ENCODE measurements at places on chromosomes 5 and 9.

DNA sequence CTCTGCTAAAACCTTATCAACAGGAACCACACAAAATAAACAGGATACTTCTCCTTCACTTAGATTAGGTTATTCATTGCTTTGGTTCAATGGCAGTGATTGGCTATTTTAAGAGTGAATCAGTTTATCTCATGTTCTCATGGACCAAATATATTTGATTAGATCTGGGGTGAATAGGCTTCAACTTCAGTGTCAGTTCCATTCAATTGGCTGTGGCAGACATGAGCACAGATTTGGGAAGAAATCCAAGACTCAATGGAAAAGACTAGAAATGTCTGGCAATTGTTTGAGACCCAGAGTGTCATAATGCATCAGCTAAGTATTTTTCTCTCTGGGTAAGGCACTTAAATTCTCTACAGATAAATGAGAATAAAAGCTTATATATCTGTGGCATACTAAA lies 37.1 kb downstream of the CDH18 start:
- DNase-seq, result no peak

DNA sequence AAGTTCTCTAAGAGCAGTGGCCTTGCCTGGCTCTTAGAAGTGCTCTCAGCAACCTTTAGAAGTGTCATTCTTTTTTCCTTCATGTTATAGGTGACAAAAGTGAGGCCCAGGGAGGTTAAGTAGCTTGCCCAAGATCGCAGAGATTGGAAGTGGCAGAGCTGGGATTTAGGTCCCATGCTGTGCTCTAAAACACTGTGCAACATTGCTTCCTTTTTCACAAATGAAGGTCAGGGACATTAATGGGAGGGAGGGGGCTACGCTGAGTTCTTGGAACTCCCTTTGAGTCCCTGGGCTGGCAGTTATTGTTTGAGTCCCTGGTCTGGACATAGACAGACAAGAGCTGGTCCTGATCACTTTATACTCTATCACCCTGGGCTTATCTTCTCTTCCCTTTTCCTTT lies 45.3 kb downstream of the PAM start:
- DNase-seq, result no peak

- no peak for DNase-seq
Measured at GRCh38 chr5:107306594-107306993, 364.1 kb downstream of the EFNA5 start.

DNA sequence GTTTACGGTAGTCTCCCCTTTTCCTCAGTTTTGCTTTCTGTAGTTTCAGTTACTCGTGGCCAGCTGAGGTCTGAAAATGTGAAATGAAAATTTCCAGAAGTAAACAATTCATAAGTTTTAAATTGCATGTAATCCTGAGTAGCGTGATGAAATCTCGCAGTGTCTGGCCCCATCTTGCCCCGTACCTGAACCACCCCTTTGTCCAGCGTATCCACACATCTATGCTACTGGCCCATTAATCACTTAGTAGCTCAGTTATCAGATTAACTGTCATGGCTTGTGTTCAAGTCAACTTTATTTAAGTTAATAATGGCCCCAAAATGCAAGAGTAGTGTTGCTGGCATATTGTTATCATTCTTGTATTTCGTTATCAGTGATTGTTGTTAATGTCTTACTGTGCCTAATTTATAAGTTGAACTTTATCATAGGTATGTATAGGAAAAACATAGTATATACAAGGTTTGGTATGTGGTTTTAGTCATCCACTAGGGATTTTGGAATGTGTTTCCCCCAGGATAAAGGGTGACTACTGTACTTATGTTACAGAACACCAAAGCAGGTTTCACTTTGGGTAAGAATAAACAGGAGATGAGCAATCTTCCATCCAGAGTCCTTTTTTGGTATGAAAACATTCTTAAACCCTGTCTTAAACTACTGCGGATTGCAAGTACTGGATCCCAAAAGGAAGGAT lies 118.4 kb upstream of the KCNN2 start:
- DNase-seq, result no peak

- no peak for DNase-seq
Measured at GRCh38 chr5:55852503-55852902, 1.3 kb downstream of the IL31RA start.

DNA sequence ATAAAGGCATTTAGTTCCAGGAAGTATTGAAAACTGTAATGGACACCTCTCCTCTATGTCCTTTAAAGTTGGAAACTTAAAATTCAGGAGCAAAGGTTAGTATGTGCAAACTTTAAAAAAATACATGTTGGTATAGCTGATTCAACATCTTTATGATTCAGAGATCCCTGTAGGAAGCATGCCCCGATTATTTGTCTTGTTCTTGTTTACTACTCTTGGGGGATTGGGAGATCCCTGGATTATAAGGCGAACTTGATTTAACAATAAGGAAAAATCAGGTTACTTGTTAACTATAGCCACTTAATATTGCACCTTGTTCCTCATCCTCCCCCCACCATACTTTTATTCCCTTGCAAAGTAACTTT lies 1.7 kb downstream of the F2RL1 start:
- DNase-seq, result no peak

GRCh38 chr5:84474126-84474525 lies 89.4 kb upstream of the EDIL3 start:
- DNase-seq, result no peak

DNA sequence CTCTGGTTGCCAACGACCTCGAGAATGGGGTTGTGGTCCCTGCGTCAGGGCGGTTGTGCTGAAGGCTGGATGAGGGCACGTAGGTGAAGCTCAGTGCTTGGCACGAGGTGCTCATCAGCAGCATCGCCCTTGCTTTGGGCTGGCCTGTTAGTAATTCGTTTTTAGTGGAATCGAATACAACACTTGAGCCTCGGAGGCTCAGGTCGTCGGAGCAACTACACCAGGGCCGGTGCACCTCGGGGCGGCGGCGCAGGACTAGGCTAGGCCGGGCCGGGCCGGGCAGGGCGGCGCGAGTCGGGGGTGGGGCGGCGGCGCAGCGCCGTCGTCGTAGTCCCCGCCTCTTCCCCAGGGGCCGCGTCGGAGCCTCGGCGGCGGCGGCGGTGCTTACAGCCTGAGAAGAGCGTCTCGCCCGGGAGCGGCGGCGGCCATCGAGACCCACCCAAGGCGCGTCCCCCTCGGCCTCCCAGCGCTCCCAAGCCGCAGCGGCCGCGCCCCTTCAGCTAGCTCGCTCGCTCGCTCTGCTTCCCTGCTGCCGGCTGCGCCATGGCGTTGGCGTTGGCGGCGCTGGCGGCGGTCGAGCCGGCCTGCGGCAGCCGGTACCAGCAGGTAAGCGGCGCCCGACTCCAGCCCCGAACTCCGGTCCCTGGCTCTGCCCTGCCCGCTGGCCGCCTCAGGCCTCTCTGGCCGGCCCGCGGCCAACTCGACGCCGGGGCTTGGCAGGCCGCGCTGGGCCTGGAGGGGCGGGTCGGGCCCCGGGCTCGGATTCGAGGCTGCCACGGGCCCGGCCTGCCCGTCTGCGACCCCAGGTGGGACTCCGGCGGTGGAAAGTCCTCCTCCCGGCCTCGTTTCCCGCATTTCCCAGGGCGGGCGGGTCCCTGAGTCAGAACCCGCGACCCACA lies at the start of gene NDFIP1:
TSS of gene NDFIP1 (plus strand) at position 348 of the 899 bp plus-strand sequence. CDS start at position 544, 196 bp downstream.
- DNase-seq, result peak; percentile 51

DNA sequence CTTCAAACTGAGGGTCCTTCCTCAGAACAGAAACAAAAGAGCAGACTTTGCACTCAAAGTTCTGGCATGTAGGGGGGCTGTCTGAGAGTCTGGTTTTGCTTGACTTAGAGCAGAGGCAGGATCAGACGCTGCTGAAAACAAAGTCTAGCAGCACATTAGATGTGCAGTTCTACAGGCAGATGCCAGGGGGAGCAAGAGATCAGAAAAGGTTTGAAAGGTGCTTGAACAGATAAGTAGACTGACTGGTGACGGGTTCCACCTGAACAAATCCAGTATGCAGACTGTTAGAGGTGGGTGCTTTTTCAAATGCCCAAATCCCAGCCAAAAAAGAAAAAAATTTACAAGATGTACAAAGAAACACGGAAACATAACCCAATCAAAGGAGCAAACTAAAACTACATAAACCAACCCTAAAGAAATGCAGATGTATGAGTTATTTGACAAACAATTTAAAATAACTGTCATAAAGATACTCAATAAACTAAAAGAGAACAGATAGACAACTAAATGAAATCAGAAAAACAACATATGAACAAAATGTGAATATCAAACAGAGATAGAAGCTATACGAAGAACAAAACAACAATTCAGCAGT lies 194.7 kb upstream of the FREM1 start:
- peak; percentile 11 for DNase-seq

- no peak for DNase-seq
Measured at GRCh38 chr5:73822989-73823339, 197.0 kb downstream of the ARHGEF28 start.

DNA sequence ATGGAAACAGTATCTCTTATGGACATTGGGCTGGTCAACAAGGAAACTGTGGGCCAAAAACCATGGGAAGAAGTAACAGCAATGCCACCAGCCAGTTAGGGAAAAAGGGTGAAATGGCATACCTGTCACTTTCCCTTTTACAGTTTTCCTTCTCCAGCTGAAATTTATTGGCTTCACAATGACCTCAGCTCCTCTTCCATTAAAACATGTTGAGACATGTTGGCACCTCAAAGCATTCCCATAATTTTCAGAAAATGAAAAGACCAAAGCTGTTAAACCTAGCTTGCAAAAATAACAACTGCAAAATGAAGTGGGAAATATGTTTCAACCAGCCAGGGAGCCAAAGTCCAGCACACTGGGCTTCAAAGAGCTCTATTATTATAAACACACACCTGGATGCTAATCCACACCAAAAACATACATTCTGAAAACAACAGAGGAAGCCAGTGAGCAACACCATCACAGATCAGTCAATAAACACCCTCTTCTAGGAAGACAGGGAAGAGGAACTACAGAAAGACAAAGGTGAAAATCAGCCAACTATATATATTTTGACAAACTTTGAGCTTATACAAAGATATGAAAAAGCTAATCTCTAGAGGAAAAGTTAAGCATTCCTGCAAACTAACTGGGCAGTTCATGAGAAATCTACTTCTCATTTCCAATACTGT lies 78.4 kb upstream of the PTGER4 start:
- no peak for DNase-seq

GRCh38 chr5:164184158-164184557 lies 678.7 kb downstream of the MAT2B start:
- DNase-seq, result no peak

DNA sequence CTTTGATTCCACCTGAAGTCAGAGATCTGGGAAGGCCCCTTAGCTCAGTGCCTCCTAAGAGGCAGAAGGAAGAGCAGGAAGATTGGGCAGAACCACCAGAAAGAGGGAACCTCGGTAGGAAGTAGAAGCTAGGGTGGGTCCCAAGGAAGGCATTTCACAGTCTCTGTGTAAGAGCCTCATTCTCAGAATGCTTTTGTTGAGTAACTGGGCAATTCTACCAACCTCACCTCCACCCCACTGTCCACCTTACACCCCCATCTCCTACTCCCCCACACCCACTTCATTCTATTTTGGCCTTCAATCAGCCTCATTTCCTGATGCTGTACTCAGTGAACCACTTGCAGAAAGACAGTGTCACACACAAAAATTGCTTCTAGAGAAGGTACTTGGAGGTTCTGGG lies 3.5 kb downstream of the HBEGF start:
- DNase-seq, result no peak
